ENCODE measurements at places on chromosomes 1 and 21.

DNA sequence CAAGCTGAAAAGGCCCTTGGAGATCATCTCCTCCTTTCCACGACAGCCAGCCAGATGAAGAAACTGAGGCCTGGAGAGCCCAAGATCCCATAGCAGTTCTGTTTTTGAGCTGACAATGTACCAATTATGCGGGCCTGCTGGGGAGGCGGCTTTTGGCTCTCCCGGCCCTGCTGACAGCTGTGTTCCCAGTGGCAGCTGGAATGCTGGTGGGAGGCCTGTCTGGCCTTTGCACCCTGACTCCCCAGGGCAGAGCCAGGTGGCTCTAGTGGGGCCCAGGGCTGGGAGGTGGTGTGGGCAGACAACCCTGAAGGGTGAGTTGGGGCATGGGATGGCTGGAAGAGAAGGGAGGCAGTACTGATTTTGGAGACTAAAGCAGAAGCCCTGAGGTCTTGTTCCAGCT is 30.7 kb upstream of the WASF2 start:
- no peak for DNase-seq

DNA sequence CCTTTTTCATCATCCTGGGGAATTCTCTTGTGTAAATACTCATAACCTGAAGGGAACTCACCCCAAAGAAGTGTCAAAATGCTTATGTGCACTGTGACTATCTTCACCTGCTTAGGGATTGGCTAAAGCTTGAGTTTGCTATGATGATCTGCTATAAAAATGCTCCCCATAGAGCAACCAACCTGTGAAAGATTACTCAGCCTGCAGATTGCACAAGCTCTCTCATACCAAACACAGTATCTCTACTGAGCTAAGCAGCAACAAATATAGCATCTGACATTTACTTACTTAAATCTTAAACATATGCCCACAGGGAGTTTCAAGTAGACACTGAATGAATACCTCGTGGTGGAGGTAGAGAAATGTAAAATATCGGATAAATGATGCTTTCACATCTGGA is 725.8 kb downstream of the MRPL39 start:
- DNase-seq: no peak

GRCh38 chr1:76746206-76746605 is 121.1 kb upstream of the ST6GALNAC5 start:
- DNase-seq: no peak

GRCh38 chr1:147062956-147063355 is 109.3 kb downstream of the PRKAB2 start:
- no peak for DNase-seq

GRCh38 chr1:90381598-90381997 is 335.5 kb downstream of the BARHL2 start:
- no peak for DNase-seq

DNA sequence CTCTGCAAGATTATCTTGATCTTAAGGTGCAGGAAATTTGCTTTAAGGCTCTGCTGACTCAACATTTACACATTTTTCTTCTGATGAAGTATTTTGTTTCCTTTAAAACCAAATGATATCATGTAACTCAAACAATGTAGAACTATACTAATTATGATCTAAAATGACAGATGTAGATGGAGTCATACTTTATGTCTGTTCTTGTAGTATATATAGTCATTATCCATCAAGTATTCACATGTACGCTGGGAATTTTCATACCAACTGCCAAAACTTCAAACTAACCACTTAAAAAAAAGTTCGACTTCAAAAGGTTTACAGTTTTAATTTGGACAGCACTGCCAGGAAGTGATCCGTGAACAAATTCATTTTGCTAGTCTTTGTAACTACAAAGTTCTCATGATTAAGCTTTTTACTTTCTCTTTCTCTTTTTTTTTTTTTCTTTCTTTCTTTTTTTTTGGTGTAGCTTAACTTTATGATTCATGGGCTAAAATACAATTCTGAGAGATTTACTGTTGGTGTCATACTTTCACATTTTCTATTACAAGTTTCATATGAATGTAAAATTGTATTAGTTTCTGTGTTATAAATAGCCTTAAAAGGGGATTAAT is 509.0 kb upstream of the CXADR start:
- no peak for DNase-seq

GRCh38 chr1:88180449-88181108 is 503.5 kb upstream of the PKN2 start:
- DNase-seq: peak; percentile 15

- DNase-seq: no peak
Observed at GRCh38 chr1:224380003-224380402, 23.3 kb downstream of the CNIH4 start.

GRCh38 chr1:10626131-10626731 is 151.5 kb downstream of the PEX14 start:
- DNase-seq: no peak

DNA sequence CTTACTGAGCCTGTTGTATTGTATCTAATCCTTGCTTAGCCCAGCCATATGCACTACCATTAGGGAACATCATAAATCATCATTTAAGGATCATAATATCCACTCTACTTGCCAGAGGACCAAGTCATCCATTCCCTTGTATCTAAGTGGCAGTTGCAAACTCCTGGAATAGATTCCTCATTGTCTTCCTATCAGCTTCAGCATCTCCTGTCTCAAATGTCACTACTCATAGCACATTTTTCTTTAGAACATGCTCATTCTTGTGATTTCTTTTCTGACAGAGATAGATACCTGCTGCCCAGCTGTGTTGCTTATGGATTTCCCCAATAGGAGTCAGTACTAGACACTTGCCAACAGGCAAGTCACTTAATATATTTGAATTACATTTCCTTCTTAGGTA is 84.3 kb downstream of the OLFML3 start:
- no peak for DNase-seq

GRCh38 chr1:222394224-222394623 is 153.7 kb downstream of the HHIPL2 start:
- DNase-seq: no peak

- DNase-seq: no peak
Observed at GRCh38 chr1:156337052-156337887, 822 bp downstream of the CCT3 start.

- no peak for DNase-seq
Observed at GRCh38 chr1:160167056-160167455, 15.7 kb downstream of the ATP1A4 start.

DNA sequence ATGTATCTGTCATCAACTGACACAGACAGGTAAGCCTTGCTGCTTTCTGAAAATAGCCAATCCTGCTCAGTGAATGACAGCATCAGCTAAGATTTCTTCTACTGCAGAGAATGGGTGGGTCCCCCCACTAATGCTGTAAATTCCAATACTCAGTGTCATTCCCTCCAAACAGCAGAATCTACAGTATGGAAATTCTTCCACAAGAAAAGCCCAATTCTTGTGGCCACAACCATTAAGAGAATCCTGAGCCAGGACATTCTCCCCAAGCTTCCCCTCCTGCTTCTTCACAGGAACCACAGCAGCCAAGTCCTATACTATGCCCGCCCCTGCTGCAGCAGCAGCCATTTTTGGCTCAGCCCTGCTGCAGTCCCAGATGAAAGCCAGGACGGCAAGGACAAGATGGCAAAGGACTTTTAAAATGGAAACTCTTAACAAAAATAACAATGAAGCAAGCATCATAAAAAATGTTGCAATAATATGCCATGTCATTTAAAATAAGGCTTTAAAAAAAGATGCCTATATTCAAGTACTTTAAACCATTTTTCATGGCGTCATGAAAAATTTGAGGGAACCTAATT is 26.8 kb downstream of the EIF4G3 start:
- no peak for DNase-seq

GRCh38 chr1:246989901-246990300 is 18.0 kb downstream of the ZNF695 start:
- DNase-seq: no peak

DNA sequence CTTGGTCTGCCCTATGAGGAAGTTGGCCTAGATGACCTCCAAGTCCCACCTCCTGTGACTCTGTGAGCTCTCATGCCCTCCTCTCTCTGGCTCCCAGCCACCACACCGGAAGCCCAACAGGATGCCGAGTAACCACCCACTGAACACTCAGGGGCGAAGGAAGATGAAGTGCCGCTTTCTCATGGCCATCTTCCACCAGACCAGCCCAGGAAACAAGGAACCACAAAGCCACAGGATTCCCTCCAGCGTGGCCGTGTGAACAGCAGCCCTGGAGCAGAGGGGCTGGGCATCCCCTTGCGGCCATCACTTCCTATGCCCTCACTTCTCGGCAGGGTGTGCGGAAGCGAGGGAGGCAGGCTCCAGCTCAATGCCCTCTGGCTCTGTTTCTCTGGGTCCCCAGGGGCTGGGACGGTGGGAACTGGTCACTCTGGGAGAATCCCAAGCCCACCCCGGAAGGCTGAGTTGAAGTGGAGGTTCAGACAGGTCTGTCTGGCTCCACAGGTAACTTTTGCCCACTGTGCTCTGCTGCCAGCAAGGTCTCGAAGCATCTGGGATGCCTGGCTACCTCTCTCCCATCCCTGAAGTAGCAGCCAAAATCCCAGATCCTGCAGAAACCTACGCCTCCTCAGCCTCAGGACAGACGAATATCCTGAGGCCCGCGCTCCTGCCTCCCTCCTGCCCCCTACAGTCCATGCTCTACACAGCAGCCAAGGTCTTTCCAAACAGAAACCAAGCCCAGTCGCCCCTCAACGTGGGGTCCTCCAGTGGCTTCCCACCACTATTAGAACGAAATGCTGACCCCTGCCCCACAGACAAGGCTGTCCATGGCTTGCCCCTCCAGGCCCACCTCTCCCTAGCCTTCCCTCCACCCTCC is 44.2 kb upstream of the ECE1 start:
- peak; percentile 66 for DNase-seq

DNA sequence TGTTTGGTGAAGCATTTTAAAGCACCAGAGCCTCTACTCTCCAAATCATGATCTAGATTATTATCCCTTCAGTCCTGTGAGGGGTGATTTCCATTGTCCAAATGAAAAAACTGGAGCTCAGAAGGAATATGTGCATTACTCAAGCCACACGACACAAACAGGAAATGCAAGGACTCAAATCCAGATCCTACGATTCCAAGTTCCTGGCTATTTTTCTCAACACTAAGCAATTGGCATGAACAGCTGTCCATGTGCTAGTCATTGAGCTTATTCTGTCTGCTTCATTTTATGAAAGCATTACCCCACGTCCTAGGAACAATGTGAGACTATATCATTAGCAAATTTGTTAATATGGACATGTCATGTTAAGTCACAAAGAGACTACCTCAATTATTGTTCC is 273.1 kb upstream of the LYPLAL1 start:
- DNase-seq: no peak

- peak; percentile 24 for DNase-seq
Observed at GRCh38 chr1:29849038-29849750, 612.9 kb downstream of the PTPRU start.

- DNase-seq: no peak
Observed at GRCh38 chr1:221806984-221807383, 65.1 kb upstream of the DUSP10 start.

- DNase-seq: no peak
Observed at GRCh38 chr1:168112673-168113305, 23.9 kb downstream of the GPR161 start.

- DNase-seq: no peak
Observed at GRCh38 chr1:247905181-247905580, 9.8 kb downstream of the OR2W3 start.

GRCh38 chr21:44965251-44966022 is 25.6 kb downstream of the SLX9 start:
- DNase-seq: no peak

DNA sequence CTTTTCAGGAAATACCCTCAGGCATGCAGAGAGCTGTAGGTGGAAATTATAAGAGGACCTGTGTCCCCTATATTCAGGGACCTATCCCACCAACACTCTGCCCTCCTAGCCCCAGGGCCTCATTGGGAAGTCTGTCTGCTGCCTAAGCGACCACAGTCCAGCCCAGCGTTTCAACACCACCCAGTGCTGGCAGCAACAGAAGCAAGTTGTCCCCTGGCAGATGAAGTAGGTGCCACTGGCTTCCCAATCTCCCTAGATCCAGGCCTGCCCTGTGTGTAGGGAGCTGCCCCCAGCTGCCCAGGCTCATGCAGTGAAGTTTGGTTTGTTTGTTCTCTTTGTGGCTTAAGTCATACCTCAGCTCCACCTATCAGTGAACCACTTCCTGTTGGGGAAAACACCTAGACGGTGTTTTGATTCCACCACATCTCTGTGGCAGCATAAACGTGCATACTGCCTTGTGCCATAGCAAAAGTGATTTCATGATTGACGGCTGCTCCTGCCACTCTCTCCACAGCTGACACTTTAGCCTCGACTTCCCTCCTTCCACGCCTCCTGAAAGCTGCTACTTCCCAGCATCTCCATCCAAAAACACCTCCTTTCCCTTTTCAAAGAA is 8.1 kb upstream of the LEFTY1 start:
- peak; percentile 81 for DNase-seq

GRCh38 chr1:240426051-240426450 is 185.9 kb downstream of the GREM2 start:
- no peak for DNase-seq

GRCh38 chr1:31523769-31524168 is 52.5 kb upstream of the TINAGL1 start:
- DNase-seq: no peak

DNA sequence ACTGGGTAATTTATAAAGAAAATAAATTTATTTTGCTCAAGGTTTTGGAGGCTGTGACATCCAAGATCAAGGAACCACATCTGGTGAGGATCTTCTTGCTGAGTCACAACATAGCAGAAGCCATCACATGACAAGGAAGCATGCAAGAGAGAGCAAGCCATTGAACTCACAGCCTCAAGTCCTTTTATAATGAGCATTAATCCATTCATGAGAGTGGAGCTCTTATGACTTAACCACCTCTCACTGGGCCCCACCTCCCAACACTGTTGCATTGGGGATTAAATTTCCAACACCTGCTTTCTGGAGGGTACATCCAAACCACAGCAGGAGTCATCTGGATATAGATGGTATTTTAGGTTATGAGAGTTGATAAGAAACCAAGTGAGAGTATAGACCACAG is 20.6 kb upstream of the EGLN1 start:
- no peak for DNase-seq

GRCh38 chr1:41805771-41806471 is 112.8 kb downstream of the HIVEP3 start:
- no peak for DNase-seq
